Activated naive CD4-positive, alpha-beta T cell treated with anti-CD3 and anti-CD28 coated beads, Interleukin-2, amount 50 U/mL, for 72 hours (primary cell): ENCODE measurements at places on chromosomes 4 and X.
A peak's percentile ranks its signal among the peaks of the same experiment; 100 is the strongest.

- DNase-seq = no peak
Observed at GRCh38 chr4:13516315-13516860, 27.9 kb downstream of the NKX3-2 start.

DNA sequence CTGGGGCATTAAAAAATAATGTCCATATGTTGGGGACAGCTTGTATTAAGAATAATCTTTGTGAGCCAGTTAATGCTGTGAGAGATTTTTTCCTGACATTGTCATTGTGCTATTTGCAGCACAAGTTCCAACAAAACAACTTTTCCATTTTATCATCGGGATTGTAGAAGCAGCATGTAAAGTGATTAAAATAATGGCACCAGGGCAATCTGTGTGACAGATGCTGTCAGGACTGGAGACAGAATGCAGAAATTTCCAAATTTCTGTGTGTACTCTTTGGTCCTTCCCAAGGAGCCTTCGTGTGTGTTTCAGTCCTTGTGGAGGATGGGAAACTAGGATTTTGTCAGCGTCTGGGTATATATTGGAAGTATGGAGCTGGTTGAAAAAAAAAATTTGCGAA, 101.5 kb upstream of the LIMCH1 start:
- DNase-seq = no peak

DNA sequence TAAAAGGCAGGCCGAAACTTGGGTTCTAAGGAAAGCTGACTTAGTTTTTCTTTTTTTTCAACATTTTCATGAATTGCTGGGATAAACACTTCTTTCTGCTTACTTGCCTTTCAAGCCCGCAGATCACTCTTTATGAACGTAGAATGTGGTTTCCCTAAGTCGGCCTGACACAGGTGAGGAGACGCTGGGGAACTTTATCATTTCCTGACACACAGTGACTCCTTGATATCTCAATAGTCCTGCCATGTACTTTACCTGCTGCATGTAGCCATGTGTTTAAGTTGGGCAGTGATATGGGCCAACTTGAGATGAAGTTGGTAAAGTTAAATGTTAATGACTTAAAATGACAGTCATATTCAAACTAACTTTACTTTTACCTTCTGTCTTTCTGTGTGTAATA, 26.6 kb upstream of the SNCA start:
- DNase-seq = no peak

- DNase-seq = no peak
Observed at GRCh38 chr4:35867057-35867456, 377.3 kb downstream of the ARAP2 start.

DNA sequence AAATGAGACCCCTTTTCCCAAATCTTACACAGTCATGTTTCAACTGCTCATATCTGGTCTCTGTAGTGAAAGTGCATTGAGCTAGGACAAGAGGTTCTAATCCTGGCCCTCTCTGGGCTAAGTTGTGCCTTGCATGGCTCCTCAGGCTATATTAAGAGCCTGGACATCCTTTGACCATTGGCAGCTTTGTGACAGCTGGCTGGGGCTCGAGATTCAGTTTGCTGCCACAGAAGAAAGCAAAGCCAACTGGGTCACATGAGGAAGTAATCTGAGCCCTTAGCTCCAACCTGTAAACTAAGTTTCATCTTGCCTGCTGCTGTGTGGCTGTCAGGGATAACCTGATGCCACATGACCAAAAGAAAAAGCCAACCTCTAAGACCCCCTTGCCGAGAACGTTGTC, 51.8 kb upstream of the JADE1 start:
- no peak for DNase-seq

DNA sequence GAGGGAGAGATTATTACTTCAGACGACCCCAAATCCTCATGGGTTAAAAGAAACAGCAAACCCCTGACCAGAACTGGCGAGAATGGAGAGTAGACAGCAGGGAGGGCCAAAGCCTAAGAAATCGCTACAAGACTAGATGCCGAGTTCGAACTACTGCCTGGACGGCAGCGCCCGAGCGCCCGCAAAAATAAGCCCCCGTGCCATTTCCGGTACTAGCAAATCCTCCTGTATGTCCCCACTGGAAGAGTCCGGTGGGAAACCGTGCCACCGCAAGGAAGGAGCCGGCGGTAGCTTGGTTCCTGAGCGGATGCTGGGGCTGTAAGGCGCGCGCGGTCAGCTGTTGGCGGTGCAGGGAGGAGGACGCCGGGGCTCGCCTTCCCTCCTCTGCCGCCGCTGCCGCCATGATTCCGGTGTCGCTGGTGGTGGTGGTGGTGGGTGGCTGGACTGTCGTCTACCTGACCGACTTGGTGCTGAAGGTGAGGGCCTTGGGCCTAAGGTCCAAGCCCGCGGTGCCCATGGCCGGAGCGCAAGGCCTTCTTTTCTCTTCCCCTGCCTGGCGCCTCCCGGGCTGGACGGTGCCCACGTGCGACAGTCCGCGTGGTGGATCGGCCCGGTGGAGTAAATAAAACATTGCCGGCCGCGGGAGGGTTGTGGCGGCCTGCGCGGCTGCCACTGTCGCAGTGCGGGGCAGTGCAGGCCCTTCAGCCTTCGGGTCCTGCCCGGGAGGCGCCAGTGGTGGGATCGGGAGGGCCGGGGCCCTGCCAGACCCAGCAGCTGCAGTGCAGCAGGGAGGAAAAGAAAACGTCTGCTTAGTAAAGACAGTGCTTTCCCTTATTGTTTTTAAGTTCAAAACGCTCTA, at the start of gene MBTPS2:
TSS of gene MBTPS2 (plus strand) at position 284 of the 859 bp plus-strand sequence. CDS start at position 402, 118 bp downstream.
- peak; percentile 74 for DNase-seq

DNA sequence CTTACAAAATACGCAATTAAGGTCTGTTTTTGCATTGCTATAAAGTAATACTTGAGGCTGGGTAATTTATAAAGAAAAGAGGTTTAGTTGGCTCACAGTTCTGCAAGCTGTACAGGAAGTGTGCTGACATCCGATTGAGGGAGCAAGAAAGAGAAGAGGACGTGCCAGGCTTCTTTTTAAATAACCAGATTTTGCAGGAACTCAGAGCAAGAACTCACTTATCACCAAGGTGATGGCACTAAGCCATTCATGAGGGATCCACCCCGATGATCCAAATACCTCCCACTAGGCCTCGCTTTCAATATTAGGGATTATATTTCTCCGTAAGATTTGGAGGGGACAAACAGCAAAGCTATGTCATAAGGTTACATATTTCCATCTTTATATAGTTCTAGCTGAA, 456.7 kb downstream of the GLUD2 start:
- no peak for DNase-seq

DNA sequence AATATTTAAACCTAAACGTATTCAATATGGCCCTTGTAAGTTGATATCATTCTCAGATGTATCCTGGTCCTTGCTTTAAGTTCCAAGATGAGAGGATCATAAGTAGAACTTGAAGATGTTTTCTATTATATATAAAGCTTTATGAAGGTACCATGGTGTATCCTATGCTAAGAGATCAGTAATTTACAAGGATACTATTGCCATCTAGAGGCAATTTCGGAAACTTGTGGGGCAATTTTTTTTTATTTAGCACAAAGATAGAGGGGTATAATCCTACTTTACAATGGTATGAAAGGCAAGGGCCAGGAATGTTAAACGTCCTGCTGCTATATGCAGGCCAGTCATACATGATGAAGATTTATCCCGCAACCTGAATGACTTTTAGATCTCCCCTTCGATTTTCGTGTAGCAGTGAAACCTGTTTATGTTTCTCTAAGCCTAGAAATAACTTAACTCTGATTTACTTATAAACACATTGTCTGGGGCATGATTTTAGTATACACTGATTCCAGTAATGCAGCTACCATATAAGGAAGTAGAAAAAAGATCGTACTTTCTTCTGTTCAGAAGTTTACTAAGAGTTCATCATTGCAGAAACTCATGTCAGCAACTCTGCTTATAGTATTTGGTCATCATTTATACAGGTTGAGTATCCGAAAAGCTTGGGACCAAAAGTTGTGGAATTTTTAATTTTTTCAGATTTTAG, 2.6 kb downstream of the SLC25A31 start:
- no peak for DNase-seq

DNA sequence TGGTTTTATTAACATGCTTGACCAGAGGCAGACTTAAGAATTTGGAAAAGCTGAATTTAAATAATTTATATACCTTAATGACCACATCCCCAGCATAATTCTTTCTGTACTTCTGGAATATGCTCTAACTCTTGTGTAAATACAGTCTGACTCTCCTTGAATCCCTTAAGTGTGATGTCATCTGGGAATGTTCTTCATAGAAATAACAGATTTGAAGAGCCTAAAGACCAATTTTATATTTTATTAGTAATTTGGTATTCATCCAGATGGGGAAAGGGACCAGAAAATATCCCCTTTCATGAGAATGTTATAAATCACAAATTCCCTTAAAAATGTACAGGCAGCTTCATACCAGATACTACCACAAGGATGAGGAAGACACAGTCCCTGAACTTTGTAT, 58.3 kb downstream of the KCNIP4 start:
- DNase-seq = no peak

- no peak for DNase-seq
Observed at GRCh38 chr4:19944806-19945205, 306.9 kb upstream of the SLIT2 start.

DNA sequence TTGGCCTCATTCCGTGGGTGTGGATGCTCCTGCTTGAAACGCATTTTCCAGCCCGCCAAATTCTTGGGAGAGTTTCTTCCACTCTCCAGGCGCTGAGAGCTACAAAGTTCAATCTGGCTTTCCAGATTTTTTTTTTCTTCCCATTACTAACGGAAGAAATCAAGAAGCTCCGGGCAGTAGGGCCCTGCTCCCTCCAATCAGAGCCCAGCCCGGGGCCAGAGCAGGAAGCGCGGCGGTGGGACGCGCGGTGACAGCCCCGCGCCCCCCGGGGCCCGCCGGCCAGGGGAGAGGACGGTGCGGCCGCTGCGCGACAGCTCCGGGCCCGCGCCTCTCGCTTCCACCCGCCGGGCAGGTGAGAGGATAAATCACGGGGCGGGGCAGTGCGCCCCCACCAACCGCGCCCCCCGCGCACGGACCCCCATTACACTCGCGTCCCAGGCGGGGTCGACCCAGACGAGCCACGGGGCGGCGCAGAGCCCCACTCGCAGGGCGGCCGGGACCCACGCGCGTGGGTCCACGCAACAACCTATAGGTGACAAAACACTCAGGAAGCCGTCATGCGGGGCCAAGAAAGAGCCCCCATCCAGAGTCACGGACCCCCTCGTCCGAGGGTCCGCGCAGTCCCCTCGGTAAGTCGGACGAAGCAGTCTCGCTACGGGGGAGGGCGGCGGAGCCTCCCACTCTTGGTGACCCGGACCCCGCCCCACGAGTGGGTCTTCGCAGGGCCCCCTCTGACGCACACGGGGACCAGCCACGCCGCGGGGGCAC, 868 bp downstream of the AFAP1 start:
- DNase-seq = no peak

GRCh38 chr4:1191621-1192020, 19.2 kb upstream of the SPON2 start:
- no peak for DNase-seq

DNA sequence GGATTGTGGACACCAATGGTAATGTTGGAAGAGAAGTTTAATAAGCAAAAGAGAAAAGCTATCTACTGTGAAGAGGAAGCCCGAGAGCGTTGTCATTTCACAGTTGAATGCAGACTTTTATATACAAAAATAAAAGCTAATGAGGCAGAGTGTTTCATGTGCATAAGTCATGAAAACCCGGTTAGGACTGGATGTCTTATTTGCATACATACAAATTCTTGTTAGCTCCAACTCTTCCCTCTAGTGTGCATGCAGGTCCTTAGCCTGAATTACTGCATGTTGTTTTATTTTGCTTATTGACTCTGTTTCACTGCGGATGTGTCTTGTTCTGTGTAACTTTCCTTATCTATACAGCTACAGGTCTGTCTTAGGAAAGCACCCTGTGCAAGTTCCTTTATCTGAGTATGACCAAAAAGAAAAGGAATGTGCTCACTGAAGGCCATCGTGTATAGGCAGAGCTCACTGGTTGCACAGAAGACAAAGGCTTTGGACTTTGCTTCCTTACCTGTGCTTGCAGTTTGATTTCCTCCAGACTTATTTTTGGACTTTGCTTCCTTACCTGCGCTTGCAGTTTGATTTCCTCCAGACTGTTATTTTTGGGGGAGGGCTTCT, 25.1 kb upstream of the UGT2B11 start:
- DNase-seq = no peak

DNA sequence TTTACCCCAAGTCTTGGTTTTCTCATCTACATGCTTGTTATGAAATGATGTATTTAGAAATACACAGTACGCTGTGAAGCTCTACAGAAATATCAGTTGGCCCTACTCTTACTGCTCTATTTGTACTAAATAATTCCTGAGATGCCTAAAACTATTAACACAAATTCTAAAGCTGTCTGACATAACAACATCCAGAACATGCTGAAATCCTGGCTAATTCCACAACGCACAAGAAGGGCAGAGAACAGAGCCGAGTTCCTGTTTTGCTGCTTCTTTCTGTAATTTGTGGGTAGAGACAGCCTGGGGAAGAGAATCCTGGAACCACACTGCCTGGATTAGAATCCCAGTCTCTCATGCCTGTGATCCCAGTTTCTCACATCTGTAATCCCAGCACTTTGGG, 59.0 kb downstream of the ZNF827 start:
- no peak for DNase-seq

DNA sequence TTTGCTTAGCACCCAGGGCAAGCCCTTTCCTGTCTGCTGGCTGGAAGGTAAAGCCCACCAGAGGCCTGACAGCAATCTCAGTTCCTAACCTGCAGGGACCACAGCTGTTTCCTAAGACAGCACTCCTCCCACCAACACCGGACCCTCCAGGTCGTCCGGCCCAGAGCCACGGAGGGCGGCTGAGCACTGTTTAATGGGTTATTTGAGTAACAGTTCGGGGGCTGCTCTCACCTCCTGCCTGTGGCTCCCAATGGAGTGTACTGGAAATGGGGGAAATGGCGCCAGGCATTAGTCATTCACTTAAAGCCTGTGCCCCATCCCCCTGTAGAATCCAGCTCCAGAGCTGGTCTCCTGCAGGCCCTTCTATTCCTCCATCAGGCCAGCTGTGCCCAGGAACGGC, 81.6 kb upstream of the ADRA2C start:
- DNase-seq = no peak

DNA sequence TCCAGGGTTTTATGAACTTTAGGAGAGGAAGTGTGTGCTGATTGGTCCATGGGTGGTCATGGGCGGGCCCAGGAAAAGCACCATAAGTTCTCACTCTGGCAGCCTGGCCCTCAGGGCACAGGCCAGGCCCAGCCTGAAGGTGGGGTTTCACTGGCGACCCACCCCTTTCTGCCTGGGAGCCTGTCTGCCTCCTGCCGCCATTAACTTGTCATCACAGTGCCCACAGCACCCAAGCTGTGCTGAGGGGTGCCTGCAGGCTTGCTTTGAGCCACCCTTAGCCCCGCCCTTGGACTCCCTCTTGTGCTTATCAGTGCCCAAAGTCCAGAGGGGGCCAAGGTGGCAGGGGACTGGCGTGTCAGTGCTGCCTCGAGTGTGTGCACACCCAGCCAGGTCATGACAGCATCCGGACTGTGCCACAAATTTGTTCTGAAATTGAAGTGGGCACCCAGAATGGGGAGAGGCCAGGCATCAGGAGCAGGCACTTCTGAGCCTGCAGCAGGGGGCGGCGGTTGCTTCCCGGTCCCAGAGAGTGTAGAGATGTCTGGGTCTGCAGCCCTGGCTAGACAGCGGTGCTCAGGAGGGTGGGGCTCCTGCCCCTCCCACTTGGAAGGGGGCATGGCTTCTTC, 455.6 kb downstream of the TMA16 start:
- DNase-seq = no peak
